ENCODE measurements at places on chromosomes 7 and 10.

DNA sequence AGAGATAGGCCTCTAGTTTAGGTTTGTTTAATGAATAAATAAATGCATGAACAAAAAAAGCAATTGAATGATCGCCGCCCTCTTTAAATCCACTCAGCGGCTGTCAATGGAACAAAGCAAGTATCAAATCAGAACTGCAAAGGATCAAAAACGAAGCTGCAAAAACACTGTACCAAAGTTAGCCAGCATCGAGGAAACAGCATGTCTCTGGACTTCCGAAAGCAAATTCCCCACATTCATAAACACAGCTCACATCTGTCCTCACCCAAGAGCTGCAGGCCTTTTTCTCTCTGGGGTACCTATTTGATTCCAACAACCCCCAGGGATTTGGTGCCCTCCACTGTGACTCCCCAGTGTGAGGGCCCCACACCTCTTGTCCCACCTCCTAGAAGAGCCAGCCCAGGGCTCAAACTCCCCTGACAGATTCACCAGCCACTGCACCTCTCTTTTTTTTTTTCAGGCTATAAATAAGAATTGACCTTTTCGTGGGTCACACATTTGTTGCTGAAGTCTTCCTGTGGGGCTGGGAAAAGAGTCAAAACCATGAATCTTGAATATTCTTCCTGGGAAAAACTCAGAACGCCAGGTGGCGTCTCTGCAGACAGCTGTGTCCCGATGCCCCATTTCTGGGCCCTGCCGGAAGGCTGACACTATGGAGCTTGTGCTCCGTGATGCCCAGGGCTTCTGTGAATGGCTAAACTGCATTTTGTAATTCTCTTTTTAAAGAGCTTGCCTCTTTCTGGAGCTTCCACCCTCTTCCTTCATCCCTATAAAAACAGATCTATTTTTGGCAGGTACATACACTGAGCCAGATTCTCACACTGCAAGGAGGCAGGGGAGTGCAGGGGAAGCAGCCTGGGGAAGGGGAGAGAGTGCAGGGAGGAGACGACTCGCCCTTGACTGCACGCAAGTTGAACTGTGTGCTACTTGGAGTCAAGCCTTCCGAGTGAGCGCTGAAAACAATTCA lies 51.7 kb downstream of the HSPA12A start:
- no peak for DNase-seq

DNA sequence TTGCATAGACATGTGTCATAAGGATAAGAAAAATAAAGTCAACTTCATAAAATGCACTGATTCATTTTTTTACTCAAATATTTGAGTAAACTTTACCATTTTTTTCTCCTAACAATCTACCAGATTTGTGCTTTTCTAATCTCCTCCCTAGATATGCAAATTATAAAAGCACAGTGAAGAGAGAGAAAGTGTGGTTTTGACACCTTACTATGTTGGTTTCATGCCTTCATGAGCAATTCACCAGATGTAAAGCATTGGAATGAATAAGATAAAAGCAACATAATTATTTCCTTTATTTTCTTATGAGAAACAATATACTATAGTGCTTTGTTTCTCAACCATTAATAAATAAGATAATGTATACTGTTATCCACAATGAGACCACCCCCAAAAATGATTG lies 432.5 kb upstream of the PCDH15 start:
- DNase-seq: no peak

- DNase-seq: no peak
Measured at GRCh38 chr7:51082096-51082840, 234.3 kb downstream of the COBL start.

- no peak for DNase-seq
Measured at GRCh38 chr10:38007551-38007950, 2.9 kb upstream of the ZNF33A start.

GRCh38 chr7:114243646-114244045 lies 171.0 kb upstream of the FOXP2 start:
- DNase-seq: no peak

GRCh38 chr7:150375662-150376521 lies 3.2 kb upstream of the ZNF775 start:
- no peak for DNase-seq

DNA sequence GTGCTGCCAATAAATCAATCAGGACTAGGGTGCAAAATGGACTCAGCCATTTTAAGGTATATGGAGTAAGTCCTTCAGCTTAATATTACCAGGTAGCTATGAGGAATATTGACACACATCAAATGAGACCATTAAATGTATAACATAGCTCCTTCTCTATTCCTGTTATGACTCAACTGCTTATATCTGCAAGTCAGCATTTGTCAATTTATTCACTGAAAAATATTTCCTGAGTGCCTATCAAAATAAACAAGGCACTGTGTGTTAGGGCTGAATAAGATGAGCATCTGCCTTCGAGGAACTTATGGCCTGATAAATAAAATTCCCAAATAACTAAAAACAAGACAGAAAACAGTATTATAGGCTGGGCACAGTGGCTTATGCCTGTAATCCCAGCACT lies 113.8 kb downstream of the CDK6 start:
- no peak for DNase-seq

DNA sequence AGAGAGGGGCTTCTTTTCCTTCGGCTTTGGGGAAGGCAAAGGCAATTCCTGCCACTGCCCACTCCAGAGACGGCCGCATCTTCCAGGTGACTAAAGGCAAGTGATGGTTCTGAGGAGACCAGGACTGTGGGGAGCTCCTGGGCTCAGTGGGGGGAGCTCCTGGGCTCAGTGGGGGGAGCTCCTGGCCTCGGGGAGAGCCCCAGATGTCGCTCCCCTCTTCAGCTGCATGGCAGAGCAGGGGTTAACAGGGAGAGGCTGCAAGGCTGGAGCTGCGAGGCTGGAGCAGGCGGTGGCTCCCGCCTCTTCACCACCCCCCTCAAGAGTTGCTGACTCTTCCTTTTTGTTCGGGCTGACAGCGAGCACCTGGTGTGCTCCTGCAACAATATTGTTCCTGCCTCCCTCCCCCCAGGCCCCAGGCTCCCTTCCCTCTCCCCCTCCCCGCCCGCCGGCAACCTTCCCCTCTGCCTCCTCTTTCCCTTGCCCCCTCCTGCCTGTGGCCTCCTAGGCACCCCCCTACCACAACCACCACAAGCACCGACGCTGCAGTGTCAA lies 56.3 kb upstream of the LBX1 start:
- DNase-seq: no peak

DNA sequence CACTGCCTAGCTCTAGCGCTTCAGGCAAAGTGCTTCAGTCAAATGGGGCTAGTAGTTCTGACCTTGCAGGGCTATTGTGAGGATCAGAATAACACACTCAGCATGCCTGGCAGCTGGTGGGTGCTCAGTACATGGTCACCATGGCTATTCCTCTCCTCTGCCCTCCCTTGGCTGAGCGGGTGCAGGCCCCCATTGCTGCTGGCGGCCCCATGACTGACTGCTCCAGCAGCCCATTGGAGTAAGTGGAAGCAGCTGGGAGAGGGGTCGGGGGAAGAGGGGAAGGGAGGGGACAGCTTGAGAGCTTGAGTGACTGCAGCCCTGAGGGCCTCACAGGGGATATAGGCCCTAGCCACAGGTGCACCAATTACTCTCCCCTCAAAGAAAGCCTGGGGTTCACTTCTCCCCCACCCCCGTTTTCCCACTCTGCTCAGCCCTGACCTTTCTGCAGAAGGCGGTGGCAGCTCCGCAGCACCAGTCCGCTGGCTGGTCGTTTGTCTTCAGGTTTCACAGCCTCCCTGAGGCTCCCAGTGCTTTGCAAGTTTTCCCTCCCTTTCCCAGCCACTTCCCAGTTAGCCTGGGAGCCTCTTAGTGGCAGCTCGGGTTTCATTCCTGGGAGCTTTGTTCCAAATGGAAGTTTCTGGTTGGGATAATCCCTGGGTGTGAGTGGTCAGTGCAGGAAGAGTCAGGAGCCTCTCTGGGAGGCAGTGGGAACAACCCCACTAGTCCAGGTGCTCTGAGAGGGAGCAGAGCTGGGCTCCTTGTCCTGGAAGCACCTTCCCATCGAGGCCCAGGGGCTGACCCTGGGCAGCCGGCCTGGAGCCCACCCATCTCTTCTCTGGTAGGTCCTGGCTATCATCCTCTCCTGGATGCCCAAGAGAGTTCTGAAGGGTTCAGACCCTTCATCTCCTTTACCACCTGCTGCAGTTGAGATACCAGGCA lies 16.3 kb downstream of the FGF8 start:
- no peak for DNase-seq

DNA sequence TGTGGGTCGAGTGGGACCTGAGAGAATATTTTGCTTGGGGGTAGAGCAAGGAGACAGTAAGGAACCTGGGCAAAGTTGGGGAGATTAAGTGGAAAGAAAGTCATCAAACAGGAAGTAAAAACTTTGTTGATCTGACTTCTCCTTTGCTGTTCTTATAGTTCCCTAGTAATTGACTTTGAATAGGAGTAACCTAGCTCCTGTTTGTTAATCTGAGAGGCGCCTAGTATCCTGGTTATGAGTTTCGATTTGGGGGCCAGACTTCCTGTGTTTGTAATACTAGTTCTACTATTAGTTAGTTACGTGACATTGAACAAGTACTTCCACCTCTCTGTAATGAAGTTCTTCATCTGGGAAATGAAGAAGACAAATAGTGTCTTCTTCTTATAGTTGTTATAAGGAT lies 99.1 kb downstream of the ZNF365 start:
- no peak for DNase-seq

- no peak for DNase-seq
Measured at GRCh38 chr10:82160307-82160706, 285.3 kb downstream of the NRG3 start.
